ENCODE measurements at places on chromosomes 1 and 21.

DNA sequence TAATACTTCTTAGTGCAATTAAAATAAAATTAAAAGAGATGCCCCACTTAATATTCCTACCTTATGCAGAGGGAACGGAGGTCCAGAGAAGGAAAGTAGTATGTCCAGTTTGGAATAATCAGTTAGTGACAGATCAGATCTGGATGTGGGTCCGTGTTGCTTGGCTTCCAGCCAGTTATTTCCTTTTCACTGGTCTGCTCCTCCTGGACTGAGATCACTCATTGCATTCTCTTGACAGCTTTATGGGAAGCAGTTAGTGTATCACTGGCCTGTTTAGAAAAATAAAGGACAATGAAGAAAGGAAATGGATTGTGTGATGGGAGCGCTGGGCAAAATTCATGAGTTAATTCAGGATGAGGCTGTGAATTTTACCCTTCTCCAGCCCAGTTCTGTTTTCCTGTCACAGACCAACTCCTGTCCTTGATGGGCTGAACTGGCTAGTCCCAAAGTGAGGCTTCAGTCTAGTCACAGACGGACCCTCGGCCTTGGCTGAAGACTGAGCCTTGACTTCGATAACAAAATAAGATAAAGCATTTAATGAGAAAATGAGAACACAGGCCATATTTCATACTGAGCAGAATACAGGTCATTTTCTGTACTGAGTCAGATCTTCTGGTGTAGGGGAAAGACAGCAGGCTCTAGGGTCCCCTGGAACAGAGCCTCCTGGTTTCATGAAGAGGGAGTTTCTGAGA, 85.2 kb upstream of the TRABD2B start:
- no peak for DNase-seq

GRCh38 chr1:35270836-35271235, 2.3 kb downstream of the ZMYM4 start:
- no peak for DNase-seq

- DNase-seq, result no peak
Measured at GRCh38 chr1:31620631-31621497, 3.4 kb downstream of the HCRTR1 start.

- no peak for DNase-seq
Measured at GRCh38 chr1:225813214-225813964, 3.5 kb downstream of the EPHX1 start.

GRCh38 chr1:162617513-162617912, 14.8 kb upstream of the DDR2 start:
- no peak for DNase-seq

DNA sequence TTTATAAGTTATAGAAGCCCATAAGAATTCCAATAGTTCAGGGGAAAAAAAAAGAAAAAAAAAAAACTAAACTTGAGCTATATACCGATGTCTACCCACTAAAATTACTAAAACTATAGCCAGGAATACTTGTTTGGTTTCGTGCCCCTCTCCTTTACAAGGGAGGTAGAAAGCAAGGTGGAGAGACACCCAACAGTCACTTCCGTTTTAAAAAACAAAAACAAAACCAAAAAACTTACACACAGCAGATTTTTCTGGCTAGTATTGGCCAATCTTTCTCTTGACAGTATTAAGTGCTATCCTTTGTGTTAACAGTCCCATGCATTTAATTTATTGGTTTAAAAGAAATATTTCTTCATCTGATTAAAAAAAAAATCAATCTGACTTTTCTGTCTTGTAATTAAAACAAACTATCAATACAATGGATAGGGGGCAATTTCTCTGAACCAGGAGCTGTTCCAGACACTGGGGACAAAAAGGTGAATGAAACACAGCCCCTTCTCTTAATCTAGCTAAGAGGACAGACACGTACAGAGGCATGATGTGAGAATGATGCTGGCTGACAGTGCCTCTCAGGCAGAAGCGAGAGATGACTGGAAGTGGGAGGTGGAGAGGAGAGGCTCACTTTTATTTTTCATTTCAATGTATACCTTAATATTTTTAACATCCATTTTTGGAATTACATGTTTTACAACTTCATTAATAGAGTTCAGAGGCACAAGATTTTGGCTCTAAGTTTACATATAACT, 214.8 kb downstream of the RERE start:
- DNase-seq, result no peak

GRCh38 chr1:76944942-76945341, 77.7 kb downstream of the ST6GALNAC5 start:
- no peak for DNase-seq

DNA sequence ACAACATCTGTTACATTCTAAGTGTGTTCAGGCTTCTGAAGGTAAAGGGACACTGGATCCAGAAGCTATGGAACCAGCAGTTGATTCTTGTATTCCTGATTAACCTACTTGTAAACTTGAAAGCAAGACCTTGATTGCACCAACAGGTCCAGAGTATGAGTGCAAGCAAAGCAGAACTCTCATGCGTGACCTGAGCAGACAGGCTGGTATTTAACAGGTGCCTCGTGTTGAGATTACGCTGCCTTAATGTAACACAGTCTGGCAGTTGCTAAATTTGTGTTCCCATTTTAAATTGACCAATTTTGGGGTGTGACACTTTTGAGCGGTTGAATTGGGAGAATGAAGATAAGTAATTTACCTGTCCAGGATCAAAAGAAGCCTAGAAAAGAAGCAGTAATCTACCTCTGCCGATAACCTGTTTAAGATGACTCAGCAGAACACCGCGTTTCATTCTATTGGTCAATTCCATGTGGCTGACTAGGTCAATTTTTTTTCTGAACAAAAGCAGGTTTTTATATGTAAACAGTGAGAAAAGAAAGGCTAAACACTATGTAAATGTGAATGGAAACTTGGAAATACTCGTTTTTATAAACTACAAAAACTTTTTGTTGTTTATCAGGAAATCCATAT, 147.6 kb downstream of the DYRK1A start:
- DNase-seq, result no peak

DNA sequence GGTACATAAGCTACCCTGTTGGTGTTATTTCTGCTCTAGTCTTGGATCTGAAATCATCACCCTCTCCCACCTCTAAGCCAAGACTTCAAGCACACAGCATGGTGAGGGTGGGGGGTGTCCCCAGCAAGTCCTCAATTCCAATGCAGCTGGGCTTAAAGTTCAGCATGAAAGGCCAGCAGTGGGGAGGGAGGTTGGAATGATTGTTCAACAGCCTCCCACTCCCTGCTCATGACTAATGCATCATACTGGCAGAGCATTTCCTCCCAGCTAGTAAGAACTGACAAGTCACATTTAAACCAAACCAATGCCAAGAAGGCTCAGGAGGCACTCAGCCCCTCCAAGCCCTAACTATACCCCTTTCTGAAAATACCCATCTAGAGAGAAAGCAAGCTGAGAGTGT, 50.1 kb downstream of the TIAM1 start:
- DNase-seq, result peak; percentile 47

DNA sequence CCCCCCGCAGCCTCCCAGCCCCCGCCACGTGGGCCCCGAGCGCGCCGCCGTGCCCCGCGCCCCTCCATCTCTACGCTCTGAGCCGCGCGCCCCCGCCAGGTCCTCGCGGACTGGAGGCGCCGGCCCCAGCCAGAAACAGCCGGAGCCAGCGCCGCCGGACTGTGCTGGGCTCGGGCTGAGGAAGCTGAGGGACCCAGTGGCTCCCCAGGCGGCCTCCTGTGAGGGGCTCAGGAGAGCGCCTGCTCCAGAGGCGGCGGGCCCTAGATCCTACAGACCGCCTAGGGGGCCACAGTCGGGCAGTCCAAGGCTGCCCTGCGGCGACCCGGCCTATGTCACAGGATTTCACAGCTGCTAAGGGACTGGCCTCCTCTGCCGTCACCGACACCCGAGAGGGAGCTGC, 82.1 kb downstream of the NENF start:
- no peak for DNase-seq

- DNase-seq, result no peak
Measured at GRCh38 chr1:93651695-93652094, 29.9 kb downstream of the BCAR3 start.

DNA sequence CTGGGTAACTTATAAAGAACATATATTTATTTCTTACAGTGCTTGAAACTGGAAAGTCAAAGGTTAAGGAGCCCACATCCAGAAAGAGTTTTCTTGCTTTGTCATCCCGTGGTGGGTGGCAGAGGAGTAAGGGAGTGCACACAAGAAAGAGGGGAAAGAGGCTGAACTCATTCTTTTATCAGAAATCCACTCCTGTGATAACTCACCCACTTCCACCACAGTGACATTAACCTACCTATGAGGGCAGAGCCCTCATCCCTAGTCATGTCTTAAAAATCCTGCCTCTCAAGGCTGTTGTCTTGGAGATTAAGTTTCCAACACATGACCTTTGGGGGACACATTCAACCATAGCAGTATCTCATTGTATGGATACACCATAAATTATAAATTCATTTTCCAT, 32.5 kb upstream of the RGS4 start:
- DNase-seq, result no peak

DNA sequence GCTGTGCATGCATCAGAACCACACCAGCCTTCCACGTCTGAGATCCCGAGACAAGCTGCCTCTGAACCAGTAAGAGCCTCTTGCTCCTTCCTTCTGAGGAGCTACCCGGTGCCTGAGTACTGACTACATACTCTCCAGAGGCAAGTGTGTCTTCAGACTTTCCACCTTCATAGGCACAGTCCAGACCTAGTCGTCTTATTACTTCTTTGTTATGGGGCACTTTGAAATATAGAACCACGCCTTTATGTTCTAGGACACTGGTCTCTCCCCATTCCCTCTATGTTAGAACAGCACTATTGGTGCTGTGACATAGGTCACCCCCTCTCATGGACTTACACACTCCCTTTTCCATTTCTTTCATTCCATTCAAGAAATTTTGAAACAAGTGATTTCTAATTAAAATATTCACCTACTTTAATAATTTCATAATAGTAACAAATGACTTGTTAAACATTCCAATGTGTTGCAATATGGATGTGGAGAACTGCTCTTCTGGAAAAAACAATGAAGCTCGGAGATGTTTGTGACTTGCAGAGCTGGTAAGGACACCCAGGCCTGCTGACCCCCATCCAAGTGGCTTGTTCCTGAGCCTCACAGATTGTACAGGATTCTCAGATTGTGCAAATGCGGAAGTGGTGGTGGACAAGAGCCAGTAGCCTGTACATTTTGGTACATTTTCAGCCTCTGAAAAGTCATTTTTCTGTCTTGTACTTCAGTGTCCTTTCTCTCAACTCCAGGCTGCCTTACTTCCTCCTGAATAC, 76.1 kb upstream of the SIPA1L2 start:
- DNase-seq, result no peak

GRCh38 chr1:67269061-67269460, 38.6 kb upstream of the IL12RB2 start:
- DNase-seq, result no peak

DNA sequence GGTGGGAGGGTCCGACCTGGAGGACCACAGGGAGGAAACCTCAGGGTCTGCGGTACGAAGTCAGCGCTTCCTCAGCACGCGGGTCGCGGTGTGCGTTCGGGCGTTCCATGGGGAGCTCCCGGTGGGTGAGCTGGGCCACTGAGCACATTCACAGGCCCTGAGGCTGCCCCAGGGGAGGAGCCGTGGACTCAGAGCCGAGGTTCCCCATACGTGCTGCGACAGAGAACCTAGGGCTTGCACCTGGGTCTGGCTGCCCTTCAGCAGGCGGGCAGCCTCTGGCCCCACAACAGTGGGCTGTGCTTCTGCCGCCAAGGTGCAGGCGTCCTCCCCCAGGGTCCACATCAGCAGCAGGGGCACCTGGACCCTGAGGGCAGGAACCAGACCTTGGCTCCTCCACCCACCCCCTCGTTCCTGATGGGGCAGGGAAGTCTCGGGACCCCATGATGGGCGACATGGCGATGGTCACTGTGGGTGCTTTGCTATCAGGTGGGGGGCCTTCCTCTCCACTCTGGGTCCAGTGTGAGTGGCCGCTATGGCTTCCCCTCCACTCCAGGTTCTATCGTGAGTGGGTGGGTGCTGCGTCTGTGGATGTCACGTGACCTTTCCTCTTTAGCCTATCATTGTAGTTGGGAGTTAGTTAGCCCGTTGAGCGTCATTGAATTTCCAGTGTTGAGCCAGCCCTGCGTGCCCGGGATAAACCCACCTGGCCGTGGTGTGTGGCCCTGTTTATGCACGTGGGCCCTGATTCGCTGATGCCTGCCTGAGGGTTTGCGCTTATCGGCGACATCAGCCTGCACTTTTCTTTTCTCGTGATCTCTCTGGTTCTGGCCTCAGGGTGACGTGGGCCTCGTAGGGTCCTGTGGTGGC, 27.9 kb downstream of the FTCD start:
- DNase-seq, result peak; percentile 1

GRCh38 chr1:213678348-213678747, 309.4 kb upstream of the PROX1 start:
- DNase-seq, result no peak

GRCh38 chr1:110360431-110360830, 21.3 kb downstream of the RBM15 start:
- DNase-seq, result no peak

- no peak for DNase-seq
Measured at GRCh38 chr1:20921285-20921684, 134.2 kb upstream of the HP1BP3 start.

DNA sequence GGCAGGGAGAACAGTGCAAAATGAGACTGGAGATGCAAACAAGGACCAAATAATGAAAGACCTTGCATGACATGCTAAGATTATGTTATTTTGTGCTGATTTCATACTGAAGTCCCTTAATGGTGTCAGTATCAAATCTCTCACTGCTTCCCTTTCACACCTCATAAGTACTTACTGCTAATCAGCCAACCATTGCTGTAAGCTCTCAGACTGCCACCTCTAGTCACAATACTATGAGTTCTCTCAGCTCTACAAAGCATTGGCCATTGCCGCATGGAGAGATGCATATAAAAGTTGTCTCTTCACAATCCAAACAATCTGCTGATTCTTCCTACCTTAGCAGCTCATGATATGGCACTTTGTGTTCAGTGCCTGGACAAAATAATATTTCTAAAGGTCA, 375.4 kb downstream of the LTN1 start:
- no peak for DNase-seq

GRCh38 chr1:39131940-39132339, 72.6 kb upstream of the MACF1 start:
- no peak for DNase-seq

DNA sequence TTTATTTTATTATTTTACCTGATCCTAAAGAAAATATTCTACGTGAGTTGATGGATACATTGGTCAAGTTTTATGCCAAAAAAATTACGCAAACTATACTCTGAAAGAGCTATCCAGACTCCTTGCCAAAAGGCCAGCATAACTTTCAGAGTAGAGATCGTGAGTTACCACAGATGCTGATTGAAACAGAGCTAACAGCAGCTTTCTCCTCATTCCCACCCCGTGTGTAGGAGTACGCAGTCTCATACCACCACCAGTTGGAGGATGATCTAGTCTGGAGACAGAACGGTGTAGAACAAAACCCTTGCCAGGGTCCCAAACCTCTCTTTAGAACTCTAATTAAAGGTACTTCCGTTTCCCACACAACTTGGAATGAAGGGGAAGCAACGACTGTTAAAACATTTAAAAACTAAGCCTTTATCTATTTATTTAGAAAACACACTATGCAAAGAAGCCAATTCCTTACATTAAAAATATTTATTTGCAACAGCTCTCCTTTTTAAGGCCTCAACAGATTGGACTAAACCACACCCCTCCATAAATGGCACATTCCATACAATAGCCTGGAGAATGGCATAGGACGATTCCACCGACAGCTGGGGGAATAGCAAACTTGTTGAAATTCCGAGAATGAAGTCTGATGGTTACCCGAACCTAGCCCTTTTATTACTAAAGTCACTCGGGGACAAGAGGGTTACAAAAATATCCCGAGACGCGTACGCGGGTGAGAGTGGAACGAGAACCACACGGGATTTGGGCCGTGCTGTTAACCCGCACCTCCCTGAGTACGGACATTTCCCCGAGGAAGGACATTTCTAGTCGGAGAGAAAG, 1.4 kb downstream of the NUCKS1 start:
- DNase-seq, result no peak

- no peak for DNase-seq
Measured at GRCh38 chr1:61434276-61434675, 290.7 kb downstream of the TM2D1 start.

All from activated T-cell treated with anti-CD3 and anti-CD28 coated beads, Interleukin-2, amount 50 U/mL, for 4 hours (primary cell).